ENCODE measurements at places on chromosomes 1 and 21.

DNA sequence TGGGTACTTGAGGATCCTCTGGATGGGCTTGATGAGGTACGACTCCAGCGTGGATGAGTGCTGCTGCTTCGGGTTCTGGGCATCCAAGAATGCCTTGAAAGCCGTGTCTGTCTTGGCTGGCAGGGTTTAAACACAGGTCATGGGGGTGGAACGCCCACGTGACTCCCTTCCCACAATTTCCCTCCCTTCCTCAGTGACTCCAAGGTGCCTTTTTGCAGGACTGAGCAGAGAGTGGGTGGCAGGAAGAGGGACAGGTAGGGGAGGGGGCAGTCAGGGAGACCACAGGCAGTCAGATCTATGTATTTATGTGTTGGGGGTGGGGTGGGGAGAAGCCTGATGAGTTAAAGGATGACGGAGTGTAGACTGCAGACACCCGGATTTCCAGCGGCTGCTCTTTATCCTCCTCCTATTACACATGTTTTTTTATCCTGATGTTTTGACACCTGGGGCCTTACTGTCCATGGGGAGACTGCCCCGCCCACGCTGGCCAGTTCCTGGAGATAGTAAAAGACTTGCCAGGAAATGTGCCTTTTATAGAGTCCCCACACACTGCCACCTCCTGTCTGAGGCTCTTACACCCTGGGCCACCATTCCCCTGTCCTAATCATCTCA is 103.2 kb upstream of the KRTAP19-8 start:
- DNase-seq: no peak

DNA sequence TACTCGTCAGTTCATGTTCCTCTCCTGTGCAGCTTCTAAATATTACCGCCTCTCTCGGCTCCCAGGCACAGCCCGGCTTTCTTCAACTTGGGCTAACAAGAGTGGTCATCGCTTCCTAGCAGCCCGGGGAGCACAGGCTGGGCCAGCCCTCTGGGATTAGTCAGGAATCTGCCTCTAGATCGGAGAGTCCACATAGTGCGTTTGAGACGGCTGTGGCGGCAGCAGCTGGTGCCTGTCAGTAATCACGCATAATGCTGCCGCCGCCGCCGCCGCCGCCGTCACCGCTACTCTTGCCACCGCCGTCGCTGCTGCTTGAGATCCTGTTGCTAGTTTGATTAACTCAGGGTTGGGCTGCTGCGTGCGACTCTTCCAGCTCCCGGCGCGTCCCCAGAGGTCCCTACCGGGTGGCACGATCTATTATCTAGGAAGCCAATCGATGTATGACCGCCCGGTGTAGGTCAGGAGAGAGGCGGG is at the start of gene RXRG:
TSS of gene RXRG (minus strand) at position 230 of the 474 bp plus-strand sequence. CDS start 233 bp downstream, outside the sequence.
- DNase-seq: peak; percentile 48

- DNase-seq: no peak
These were observed 26.3 kb downstream of the JAK1 start for GRCh38 chr1:64940025-64940424.

- peak; percentile 45 for DNase-seq
These were observed 3.9 kb upstream of the C4BPB start for GRCh38 chr1:207084701-207085180.

DNA sequence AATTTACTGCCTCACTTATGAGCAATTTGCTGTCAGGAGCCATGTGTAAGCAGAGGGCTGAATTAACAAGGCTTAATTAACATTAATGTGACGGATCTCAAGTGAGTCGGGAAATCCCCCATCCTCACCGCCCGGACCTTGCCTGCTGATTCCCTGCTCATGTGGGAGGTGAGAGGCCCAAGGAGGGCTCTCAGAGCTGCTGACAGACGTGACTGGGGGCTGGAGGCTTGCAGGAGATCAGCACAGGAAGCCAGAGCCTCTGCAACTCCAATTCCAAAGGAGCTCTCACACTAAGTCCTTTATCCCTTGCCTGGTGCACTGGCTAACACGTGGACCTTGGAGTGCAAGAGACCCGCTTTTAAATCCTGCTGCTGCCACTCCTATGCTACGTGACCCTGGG is 19.4 kb downstream of the LRP8 start:
- no peak for DNase-seq

Data from SK-N-SH (cell line).